ENCODE measurements at places on chromosomes 6 and 20. TPM values are rescaled to one million over a fixed set of nuclear protein-coding genes. Genes with fewer than 3 reads are reported as not detected.

DNA sequence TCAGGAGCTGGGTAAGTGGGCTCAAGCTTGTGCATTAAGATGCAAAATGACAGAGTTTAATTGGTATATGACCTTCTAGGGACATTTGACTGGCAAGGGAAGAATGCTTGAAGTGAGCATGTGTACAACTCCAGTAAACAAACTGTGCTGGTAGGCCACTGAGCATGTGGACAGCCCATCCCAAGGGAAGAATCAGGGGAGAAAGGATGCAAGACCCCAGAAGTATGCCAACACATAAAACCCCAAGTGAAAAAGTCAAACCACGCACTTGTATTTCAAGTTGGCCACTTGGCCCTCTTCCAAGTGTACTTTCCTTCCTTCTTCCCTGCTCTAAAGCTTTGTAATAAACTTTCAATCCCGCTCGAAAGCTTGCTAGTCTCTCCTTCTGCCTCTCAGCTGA is 10.4 kb upstream of the THBD start:
- no peak for DNase-seq

DNA sequence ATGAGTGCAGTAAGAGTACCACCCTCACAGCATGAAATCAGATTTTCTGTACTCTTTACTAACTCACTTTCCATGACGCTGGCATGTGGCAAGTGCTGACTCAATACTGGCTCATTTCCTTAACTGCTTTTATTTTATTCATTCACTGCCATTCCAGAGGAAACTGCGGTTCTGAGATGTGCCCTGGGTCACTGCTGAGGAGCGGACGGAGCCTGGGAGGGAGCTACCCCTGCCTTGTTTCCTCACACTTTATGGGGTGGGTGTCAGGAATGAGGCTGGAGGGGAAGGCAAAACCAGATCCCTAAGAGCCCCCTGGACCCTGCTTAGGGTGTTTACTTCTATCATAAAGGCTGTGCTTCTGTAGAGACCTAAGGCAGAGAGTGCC is 14.4 kb downstream of the NT5E start:
- DNase-seq: no peak

VWA7 gene
- 9.0 TPM for polyA plus RNA-seq

NINL gene
- 45.0 TPM for polyA plus RNA-seq

GRCh38 chr6:70823651-70824050 is 133.2 kb downstream of the B3GAT2 start:
- no peak for DNase-seq

DNA sequence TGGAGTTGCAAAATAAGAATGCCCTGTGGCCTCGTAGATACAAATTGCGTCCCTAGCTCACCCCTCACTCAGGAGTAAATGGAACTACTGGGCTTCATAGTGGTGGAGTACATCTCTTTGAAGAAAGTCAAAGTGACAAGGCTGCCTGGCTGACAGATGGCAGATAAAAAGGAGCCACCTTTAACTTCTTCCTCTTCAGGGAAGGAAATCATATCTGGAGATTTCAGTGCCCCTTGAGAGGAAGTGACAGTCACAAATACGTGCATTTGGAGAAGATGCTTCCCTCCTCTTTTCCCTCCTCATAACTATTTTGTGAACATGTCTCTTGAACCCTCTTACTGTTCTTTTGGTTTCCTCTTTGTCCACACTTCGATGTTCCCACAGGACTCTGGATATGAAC is 43.2 kb downstream of the PPP1R3G start:
- DNase-seq: no peak

DNA sequence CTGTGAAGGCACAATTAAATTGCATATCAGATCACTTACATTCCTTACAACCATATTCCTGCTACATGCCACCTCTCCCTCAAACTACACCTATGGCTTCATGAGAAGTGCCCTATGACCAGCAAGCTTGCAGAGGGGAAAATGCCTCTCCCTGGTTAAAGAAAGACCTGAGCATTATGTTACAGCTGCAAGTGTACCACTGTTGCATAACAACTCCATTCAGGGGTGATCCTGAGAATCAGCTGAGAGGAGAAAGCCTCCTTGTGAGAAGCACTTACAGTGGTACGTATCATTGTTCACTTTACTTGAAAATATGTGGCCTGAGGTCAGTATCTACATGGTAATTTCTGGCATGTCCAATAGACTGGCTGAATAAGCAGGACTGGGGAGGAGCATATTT is 20.0 kb downstream of the PDSS2 start:
- no peak for DNase-seq

GRCh38 chr6:32946893-32947292 is 6.0 kb downstream of the HLA-DMA start:
- no peak for DNase-seq

AVP gene
- polyA plus RNA-seq: 1.0 TPM

GRCh38 chr6:92684386-92684785 is 735.0 kb downstream of the EPHA7 start:
- no peak for DNase-seq

- no peak for DNase-seq
These were observed 25.9 kb upstream of the HACE1 start for GRCh38 chr6:104885518-104886043.

SLC2A10 gene
- polyA plus RNA-seq: 16.9 TPM

MEI4 gene
- polyA plus RNA-seq: 2.7 TPM

Data from right renal pelvis (tissue), 4 donors.